ENCODE measurements at places on chromosomes 7 and 10. TPM values are rescaled to one million over a fixed set of nuclear protein-coding genes. Genes with fewer than 3 reads are reported as not detected.

NEURL1 gene
- total RNA-seq: 1.6 TPM

BLNK gene
- total RNA-seq: not detected

MCM10 gene
- total RNA-seq: 65.4 TPM

RBP3 gene
- not detected for total RNA-seq

DBF4 gene
- total RNA-seq: 68.8 TPM

- H3K27me3 ChIP-seq: peaks cover 2% of the 10 kb centered on the region
- no peak overlapping the region for H3K4me3 ChIP-seq
- no peak overlapping the region for H3K27ac ChIP-seq
- no peaks in the 10 kb centered on the region for H3K36me3 ChIP-seq
- no peak for DNase-seq
- H3K4me1 ChIP-seq: no peaks in the 10 kb centered on the region
Measured at GRCh38 chr7:7315851-7316250, 133.5 kb downstream of the C1GALT1 start.

DNA sequence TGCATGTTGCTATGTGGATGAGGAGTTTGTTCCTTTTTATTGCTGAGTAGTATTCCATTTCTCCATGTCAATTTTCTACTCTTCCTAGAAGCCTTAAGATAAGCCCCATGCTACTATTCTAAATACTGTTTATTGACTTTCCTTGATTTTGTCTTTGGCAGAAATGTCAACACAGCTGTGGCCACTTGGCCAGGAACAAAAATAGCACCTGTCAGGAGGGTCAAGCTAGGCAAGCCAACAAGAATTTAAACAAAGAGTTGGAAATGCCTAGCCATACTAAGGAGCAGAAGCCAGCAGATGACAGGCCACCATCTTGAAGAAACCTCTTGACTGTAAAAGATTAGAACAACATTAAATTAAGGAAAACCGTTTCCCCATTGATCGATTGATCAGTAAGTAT is 34.7 kb downstream of the JAZF1 start:
- no peaks in the 10 kb centered on the region for H3K4me1 ChIP-seq
- H3K36me3 ChIP-seq: peaks cover 2% of the 10 kb centered on the region
- no peak overlapping the region for H3K27ac ChIP-seq

- H3K27ac ChIP-seq: no peak overlapping the region
- H3K4me3 ChIP-seq: no peak overlapping the region
- DNase-seq: no peak
- H3K4me1 ChIP-seq: peaks cover 5% of the 10 kb centered on the region
- H3K27me3 ChIP-seq: no peaks in the 10 kb centered on the region
Measured at GRCh38 chr10:88293073-88293472, 290.0 kb downstream of the RNLS start.

DNA sequence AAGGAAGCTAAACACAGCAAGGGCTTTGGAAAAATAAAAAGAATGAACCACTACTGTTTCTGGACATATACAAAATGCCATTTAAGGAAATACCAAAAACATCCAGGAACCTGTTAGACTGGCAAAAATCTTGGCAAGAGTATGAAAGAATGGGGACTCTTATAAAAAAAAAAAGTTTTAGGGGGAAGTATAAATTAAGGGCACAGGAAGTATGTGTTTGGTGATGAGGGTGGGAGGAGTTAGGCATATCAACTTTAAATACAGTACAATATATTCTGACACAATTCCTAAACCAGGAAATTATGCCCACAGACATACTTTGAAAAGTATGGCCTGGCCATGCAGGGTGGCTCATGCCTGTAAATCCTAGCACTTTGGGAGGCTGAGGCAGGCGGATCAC is 74.2 kb downstream of the WAPL start:
- peak overlapping the region; percentile 59 for H3K27ac ChIP-seq
- H3K4me1 ChIP-seq: peaks cover 23% of the 10 kb centered on the region
- DNase-seq: no peak
- no peak overlapping the region for H3K4me3 ChIP-seq
- H3K27me3 ChIP-seq: no peaks in the 10 kb centered on the region
- H3K36me3 ChIP-seq: peaks cover 69% of the 10 kb centered on the region

DNA sequence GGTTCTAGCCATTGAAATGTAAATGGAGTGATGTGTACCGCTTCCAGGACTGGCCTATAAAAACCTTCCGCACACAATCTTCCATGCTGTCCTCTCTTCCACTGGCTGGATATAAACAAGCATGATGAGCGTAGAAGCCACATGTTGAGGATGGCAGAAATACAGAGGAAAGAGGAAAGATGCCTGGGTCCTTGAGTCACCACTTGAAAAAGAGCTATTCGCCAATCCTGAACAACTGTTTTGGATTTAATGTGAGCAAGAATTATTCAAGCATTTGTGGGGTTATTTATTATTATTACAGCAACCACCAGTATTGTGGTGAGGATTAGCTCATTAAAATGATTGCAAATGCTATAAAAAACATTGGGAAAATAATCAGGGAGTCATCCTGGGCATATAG is 45.8 kb upstream of the PLXNA4 start:
- no peak overlapping the region for H3K27ac ChIP-seq
- no peaks in the 10 kb centered on the region for H3K4me1 ChIP-seq
- no peak for DNase-seq
- H3K36me3 ChIP-seq: no peaks in the 10 kb centered on the region
- no peak overlapping the region for H3K4me3 ChIP-seq
- peaks cover 2% of the 10 kb centered on the region for H3K27me3 ChIP-seq

GRCh38 chr7:151416941-151417315 is 7.1 kb upstream of the WDR86 start:
- no peak overlapping the region for H3K4me3 ChIP-seq
- no peak for DNase-seq
- H3K27me3 ChIP-seq: peaks cover 40% of the 10 kb centered on the region
- H3K36me3 ChIP-seq: peaks cover 2% of the 10 kb centered on the region
- H3K4me1 ChIP-seq: peaks cover 8% of the 10 kb centered on the region
- no peak overlapping the region for H3K27ac ChIP-seq

GRCh38 chr7:11819271-11819670 is 12.7 kb downstream of the THSD7A start:
- H3K36me3 ChIP-seq: no peaks in the 10 kb centered on the region
- no peak overlapping the region for H3K27ac ChIP-seq
- no peaks in the 10 kb centered on the region for H3K27me3 ChIP-seq

DNA sequence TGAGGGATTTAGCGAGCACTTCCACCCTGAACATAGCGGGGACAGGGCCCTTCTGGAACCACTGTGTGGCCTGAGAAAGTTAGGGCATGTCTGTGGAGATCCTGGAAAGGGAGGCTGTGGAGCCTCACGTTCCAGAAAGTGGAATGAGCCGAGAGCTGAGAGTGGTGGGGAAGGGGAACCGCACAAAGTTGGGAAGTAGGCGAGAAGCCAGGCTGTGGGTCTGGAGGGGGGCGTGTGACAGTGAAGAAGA is 10.4 kb upstream of the PAX2 start:
- peaks cover 37% of the 10 kb centered on the region for H3K4me1 ChIP-seq
- DNase-seq: no peak
- no peak overlapping the region for H3K27ac ChIP-seq
- H3K36me3 ChIP-seq: no peaks in the 10 kb centered on the region
- peaks cover 93% of the 10 kb centered on the region for H3K27me3 ChIP-seq

GRCh38 chr10:21811245-21811585 is 192.3 kb downstream of the DNAJC1 start:
- no peak for DNase-seq
- H3K27me3 ChIP-seq: no peaks in the 10 kb centered on the region
- H3K4me3 ChIP-seq: no peak overlapping the region
- H3K4me1 ChIP-seq: peaks cover 5% of the 10 kb centered on the region

GRCh38 chr10:27889518-27889917 is 109.4 kb downstream of the ODAD2 start:
- no peaks in the 10 kb centered on the region for H3K4me1 ChIP-seq
- DNase-seq: no peak
- H3K4me3 ChIP-seq: no peak overlapping the region
- no peak overlapping the region for H3K27ac ChIP-seq

DNA sequence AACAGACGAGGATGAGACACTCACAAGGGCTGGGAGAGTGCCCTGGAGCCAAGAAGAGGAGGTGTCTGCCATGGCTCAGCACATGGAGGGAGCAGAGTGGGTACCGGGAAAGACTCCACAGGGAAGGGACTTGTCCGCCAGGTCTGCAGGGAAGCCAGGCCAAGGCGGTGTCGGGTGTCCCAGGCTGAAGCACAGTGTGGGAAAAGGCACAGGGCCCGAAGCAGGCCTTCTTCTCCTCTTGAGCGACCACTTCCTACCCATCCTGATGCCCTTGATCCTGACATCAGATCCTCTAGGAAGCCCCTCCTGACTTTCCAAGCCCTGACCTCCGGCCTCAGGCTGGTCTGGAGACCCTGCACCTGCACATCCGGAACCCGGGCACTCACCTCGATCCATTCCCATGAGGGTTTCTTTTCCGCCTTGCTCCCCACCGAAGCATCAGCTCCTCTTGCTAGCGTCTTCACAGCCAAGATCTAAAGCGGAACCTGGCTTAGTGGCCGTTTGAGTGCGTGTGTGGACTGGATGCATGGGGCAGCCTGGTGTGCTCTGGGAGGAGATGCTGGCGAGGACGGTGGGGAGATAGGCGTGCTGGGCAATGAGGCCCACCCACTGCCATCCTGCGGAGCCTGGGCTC is 8.5 kb downstream of the CALML3 start:
- no peaks in the 10 kb centered on the region for H3K27me3 ChIP-seq
- no peak overlapping the region for H3K4me3 ChIP-seq
- no peaks in the 10 kb centered on the region for H3K36me3 ChIP-seq
- no peaks in the 10 kb centered on the region for H3K4me1 ChIP-seq
- DNase-seq: no peak

DNA sequence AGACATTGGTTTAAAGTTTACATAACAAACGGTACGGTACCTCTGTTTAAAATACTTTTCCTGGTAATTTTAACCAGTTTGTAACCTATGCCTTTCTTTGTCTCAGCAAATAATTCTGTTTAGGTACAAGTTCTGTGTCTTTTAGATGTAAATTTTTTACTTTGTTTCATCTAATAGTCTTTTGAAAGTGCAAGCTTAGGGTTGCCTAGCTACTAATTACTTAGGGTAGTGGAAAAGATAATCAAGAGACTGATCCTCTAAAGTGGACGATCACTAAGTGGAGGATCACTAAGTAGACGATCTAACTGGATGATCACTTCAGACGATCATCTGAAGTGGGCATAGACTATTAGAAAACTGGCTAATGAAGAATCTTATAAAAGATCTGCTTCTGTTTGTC is 16.1 kb upstream of the FKBP9 start:
- peaks cover 4% of the 10 kb centered on the region for H3K36me3 ChIP-seq
- peak overlapping the region; percentile 84 for H3K4me3 ChIP-seq
- peaks cover 16% of the 10 kb centered on the region for H3K4me1 ChIP-seq
- H3K27me3 ChIP-seq: peaks cover 11% of the 10 kb centered on the region

- peaks cover 3% of the 10 kb centered on the region for H3K27me3 ChIP-seq
- H3K36me3 ChIP-seq: no peaks in the 10 kb centered on the region
- DNase-seq: no peak
- no peak overlapping the region for H3K4me3 ChIP-seq
Measured at GRCh38 chr10:84587789-84588188, 259.4 kb downstream of the CCSER2 start.

DNA sequence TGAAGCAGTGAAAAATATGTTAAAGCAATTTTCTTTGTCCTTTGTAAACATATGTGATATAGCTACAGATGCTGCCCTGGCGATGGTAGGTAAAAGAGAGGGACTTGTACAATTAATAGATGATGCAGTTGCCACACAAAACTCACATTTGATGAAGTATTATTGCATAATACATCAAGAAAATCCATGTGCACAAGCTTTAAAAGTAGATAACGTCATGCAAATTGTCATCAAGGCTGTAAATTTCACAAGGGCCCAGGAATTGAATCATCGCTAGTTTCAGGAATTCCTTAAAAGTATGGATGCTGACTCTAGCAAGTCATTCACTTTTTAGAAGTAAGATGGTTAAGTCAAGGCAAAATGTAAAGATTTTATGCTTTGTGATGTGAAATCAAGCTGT is 10.0 kb downstream of the CYP3A5 start:
- H3K36me3 ChIP-seq: no peaks in the 10 kb centered on the region
- DNase-seq: no peak
- H3K4me1 ChIP-seq: peaks cover 4% of the 10 kb centered on the region
- no peaks in the 10 kb centered on the region for H3K27me3 ChIP-seq
- no peak overlapping the region for H3K4me3 ChIP-seq

DNA sequence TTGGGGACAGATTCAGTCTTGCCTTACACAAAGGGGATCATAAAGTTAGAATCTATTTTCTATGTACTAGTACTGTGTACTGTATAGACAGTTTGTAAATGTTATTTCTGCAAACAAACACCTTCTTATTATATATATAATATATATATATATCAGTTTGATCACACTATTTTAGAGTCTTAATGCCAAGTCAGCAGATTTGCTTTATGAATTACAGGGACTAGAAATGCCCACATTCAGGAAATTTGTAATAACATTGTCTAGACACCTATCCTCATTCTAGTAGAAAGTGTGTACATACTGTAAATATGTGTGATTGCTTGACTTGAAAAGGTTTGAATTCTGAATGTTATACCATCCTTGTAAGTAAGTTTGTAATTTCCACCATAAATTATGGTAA is 111.2 kb downstream of the NSUN6 start:
- no peak overlapping the region for H3K4me3 ChIP-seq
- peaks cover 32% of the 10 kb centered on the region for H3K36me3 ChIP-seq
- no peaks in the 10 kb centered on the region for H3K4me1 ChIP-seq

DNA sequence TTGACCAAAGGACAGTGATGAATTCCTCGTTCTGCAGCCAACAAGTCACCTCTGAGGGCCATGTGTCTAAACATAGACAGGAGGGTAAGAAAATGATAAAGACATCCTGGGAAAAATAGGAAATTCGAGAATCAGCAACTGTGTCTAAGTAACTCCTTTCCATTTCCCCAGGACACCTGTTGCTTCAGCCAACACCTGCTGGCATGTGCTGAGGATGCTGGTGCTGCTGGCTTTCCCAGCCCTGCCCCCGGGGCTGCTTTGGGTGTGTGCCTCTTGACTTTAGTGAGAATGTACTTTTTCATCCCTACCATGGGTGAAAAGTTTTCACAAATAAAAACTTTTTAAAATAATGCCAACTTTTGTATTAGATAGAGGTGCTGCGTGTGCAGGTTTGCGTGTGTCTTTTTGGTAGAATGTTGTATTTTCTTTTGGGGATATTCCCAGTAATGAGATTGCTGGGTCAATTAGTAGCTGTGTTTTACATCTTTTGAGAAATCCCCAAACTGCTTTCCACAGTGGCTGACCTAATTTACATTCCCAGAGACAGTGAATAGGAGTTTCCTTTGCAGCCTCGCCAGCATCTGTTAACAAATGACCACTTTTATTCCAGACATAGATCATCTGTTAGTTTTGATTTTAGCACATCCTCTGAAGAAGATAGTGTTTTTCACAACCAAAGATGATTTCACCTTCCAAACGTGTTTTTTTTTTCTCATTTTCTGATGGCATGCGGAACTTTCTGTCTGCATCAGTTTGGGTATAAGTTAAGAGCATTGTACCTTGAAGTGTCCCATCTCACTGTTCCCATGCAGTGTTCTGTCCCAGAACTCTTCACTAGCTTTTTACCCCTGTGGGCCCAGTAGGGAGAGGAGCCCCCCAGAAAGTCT is 104.2 kb upstream of the ACBD5 start:
- H3K4me1 ChIP-seq: peaks cover 21% of the 10 kb centered on the region
- no peaks in the 10 kb centered on the region for H3K36me3 ChIP-seq
- no peak overlapping the region for H3K27ac ChIP-seq
- peaks cover 8% of the 10 kb centered on the region for H3K27me3 ChIP-seq

Measured in activated CD4-positive, alpha-beta T cell treated with anti-CD3 and anti-CD28 coated beads, Interleukin-2, amount 10 ng/mL, durations not matched to agents 7 days and 5 days (primary cell).